Activated CD8-positive, alpha-beta memory T cell treated with anti-CD3 and anti-CD28 coated beads, Interleukin-2, amount 50 U/mL, for 4 hours (primary cell): ENCODE measurements at places on chromosomes 1 and 21.

- DNase-seq, result no peak
These were observed 8.1 kb downstream of the PSRC1 start for GRCh38 chr1:109274533-109275476.

DNA sequence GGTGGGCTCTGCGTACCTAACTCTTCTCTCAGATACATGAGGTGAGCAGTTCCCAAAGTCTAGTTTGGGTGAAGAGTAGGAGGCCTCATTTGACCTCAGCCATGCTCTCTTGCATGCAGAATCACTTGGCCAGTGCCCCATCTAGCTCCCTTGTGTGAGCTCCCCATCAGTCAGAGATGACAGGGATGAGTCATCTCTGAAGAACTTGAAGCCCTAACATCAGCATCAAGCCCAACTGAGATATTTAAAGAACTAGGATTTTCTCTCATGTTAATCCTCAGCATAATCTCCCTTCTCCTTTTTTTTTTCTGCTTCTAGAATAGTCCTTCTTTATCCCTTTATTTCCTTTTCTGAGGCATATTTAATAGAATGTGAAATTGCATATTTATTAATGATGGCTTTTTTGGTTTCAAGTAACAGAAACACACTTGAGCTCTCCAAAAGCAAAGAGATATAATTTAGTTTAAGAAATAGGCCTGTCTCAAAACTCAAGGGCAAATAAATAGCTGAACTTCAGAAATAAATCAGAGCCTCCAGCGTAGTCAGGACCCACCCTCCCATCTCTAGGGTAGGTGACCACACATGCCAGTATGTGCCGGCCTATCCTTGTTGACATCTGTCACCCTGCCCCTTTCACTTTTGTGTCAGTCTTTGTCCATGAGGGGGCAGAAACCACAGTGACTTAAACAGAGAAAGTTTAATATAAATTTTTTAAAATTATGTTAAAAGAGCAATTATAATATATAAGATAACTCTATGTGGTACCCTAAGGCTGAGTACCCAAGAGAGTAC is 112.3 kb downstream of the TSEN15 start:
- no peak for DNase-seq

DNA sequence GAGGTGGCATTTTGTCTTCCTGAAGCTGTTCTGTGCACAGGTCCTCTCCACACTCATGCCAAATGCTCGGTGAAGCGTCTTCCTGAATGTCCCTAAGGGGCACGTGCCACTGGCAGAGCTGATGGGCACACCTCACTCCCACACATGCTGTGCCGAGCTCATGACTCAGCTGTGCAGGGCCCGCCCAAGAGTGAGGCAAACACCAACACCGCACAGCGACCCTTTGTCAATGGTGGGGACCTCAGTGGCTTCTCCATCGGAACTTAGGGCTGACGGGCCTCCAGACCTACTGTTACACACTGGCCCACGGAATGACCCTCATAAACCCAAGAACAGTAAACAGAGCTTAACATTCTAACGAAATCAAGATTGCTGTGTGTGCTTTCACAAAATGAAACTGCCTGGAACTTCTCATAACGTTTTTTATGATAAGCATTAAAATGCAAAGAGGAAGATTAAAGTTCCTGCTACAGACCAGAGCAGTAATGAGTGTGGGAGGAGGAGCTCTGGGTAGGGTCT is 89.3 kb downstream of the SIM2 start:
- DNase-seq, result no peak

- no peak for DNase-seq
These were observed 26.2 kb upstream of the SAMSN1 start for GRCh38 chr21:14572204-14572780.

GRCh38 chr1:54356680-54357147 is 49.5 kb downstream of the SSBP3 start:
- peak; percentile 37 for DNase-seq

DNA sequence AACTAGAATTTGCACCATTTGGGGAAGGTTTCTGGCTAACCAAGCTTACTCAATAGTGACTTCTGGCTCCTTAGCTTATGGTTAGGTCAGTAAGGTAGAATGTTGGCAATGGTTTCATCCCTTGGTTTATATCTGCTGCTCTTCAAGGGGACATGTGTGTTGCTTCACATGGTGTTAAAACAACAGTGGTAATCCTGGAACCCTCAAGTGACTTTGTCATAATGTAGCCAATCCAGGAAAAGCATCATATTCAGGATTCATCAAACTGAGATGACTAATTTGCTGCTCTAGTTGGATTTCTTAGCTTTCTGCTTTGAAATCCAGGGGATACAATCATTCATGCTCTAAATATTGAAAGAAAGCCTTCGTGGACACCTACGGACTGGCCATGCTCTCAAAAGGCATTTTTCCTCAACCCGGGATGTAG is 108.7 kb downstream of the RGL1 start:
- DNase-seq, result no peak

DNA sequence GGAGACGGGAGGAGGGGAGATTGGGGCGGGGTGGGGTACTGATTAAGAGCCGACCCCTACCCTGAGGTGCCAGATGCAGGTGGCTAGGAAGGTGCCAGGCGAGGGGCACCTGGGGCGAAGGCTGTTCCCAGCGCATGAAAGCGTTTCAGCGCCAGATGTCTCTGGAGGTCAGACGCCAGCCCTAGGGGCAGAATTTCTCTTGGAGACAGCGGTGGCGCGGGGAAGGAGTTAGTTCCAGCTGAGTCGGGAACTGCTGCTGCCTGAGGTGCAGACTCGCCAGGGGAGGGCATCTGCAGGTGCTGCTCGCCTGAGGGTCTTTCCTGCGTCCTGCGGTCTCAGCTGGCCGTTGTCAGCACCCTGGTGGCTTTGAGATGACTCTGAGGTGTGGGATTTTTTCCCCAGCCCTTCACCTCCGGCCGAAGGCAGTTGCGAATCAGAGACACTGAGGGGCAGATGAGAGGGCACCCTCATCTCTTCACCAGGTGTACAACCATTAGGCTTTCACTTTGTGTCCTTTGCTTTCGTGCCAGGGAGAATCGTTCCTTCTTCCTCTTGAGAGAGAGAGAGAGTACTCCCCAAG is 539 bp downstream of the CGN start:
- peak; percentile 19 for DNase-seq

DNA sequence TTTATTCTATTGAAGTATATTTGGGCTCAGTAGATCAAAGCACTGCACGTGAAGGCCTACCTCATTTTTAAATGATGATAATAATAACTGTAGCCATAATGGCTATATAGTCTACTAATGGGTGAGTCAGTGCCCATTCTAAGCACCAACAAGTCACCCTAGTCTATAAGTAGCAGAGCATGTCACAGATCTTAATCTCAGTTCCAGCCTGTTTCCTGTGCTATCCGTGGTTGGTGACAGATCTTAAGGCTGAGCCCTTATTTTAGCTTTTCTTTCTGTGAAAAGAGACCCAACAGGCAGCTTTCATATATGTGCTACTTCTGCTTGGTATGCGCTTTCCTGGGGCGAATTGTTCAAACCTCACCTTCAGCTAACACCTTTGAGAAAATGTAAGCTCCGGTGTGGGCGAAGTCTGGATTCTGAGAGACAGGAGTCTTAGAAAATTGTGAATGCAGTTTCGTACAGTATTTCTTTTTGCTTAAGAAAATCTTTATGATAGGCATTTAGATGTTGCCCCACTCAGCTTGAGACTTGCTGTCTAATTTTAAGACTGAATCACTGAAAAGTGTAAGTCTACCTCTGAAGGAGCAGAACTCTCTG is 59.6 kb downstream of the FMN2 start:
- no peak for DNase-seq

GRCh38 chr21:33198346-33199099 is 31.2 kb upstream of the IFNAR2 start:
- DNase-seq, result no peak

DNA sequence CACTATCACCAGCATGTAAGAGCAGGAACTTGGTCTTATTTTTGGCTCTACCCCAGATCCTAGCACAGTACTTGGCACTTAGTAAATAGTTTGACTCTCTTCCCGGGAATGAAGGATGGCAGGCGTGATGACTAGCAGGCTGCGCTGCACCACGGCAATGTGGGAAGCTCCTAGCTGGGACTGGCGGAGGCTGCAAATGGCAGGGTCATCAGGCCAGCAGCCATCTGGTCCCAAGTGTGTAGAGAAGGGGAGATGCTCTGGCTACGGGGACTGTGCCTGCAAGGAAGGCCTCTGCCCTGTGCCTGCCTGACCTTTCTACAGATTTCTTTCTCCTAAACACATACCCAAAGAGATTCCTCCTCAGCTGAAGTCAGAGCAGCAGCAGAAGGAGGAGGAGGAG is 95.0 kb downstream of the KCND3 start:
- no peak for DNase-seq

GRCh38 chr1:90502696-90503095 is 214.4 kb downstream of the BARHL2 start:
- no peak for DNase-seq

DNA sequence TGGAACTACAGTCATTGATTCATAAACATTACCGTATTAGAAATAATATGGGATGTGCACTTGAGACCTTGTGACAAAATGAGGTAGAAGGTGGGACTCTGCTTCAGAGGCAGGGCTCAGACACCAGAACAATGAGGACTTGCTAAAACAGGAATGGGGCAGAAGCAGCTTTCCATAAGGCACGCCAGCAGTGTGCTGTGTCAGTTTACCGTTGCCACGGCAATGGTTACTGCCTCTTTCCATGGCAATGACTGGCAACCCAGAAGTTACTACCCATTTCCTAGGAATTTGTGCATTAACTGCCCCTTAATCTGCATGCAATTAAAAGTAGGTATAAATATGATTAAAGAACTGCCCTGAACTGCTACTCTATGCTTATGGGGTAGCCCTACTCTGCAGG is 169.0 kb downstream of the CHRM3 start:
- no peak for DNase-seq

DNA sequence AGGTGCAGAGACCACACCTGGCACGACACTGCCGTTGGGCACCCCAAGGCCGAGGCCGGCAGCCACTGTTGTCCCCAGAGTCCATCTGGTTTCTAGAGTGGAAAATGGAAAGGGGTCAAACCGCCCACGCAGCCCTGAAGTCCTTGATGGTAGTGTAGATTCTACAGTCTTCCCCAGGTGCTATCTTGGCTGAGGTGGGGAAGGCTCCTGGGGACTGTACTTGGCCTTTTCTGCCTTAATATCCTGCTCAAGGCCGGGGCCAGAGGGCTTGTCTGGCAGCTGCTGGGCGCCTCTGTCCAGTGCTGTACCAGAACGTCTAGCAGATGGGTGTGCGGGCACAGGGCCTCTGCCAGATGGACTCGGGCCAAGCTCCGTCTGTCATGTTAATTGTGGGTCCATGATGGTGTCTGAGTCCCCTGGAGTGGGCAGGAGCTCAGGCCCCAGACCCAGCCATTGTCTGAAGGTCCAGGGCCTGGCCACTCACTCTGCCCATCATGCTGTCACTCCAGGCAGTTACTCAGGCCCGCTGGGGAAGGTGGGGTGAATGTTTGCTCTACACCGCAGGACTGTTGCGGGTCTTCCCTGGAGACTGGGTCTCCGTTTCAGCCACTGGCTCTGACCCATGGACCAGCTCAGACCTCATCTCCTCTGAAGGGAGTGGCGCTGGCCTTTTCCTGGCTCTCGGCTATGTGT is 161.9 kb upstream of the COL6A1 start:
- DNase-seq, result no peak

DNA sequence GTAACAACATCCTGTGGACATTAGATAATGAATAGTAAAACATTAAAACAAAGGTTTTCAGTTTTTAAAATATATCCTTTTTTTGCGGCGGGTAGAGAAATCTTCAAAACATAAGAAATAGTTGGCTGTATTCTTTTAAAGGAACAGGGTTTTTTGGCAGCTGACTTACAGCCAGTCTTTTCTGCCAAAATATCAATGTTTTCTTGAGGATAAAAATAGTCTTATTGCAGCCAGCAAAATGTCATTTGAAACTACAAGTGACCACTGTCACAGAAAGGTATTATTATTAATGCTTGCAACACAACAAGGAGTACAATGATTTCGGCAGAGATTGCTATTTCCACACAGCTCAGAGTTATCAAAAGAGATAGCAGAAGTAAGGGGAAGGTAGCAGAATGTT is 21.4 kb downstream of the OLFM3 start:
- DNase-seq, result no peak

GRCh38 chr1:65278376-65279069 is 30.8 kb upstream of the DNAJC6 start:
- DNase-seq, result no peak

GRCh38 chr1:159798893-159799292 is 3.3 kb upstream of the FCRL6 start:
- peak; percentile 37 for DNase-seq

DNA sequence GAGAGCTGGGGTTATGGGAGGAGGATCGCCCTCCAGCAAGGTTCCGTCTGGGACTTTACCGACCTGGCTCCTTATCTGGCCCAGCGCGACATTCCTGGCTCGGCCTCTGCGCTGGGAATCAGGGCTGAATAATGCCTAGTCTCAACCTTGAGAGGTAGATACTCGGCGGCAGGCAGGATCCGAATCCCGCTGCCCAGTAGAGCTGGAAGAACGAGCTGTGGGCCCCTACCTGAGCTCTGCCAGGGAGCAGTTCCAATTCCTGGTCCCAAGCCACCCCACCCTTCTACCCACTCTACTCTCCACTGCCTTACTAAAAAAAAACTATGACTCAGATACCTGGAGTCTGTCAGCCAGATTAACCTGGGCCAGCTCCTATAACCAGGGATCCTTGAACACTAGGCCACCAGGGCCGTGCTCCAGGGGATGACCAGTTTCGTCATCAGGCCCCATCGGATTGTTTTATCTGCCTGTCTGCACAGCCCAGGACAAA is 53.6 kb downstream of the RHBG start:
- no peak for DNase-seq

- no peak for DNase-seq
These were observed 1.1 kb downstream of the CASQ2 start for GRCh38 chr1:115767403-115767802.

GRCh38 chr1:44068442-44068921 is 37.2 kb upstream of the SLC6A9 start:
- DNase-seq, result no peak

DNA sequence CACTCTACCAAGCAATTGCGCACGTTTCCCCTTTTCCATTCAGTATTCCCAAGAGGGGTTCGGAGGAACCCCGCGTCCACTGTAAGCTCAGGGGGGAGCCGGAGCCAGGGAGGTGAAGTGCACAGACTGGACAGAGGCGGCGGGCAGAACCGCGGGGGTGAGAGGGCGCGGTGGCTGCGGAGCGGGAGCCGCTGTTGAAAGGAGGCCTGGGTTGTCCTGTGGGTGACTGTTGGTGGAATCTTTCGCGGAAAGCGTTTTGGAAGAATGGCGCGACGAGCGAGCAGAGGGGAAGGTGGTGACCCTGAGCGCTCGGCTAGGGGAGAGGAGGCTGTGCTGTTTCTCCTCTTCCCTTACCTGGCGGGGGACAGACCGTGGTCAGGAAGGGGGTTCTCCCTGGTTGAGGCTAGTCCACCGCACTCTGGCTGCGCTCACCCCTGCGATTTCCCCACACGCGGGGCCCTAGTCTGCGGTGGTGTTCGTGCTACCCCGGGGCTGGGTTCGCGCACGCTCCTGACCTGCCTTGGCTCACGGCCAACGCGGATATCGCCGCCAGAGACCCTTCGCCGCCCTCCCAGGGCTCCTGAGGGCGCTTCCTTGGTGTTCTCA is 92.8 kb downstream of the PRKAB2 start:
- no peak for DNase-seq

DNA sequence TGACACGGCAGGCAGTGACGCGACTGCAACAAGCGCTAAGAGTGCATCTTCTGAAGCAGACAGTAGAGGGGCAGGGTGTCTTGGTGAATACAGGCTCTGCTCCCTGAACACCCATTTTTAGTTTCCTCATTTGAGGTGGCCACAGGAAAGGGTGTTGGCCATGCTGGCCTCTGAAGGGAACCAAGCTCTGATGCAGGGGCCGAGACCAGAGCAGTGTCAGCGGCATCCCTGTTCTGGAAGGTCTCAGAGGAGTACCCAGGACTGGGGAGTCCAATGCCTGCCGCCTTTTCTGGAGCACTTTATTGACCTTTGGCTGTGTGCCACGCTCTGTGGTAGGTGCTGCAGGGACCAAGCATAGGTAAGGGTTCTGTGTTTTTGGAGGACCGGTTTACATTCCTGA is 100.4 kb downstream of the KCNJ6 start:
- DNase-seq, result no peak
